SW 1271 (cell line): ENCODE measurements at places on chromosomes 12 and 14.

DNA sequence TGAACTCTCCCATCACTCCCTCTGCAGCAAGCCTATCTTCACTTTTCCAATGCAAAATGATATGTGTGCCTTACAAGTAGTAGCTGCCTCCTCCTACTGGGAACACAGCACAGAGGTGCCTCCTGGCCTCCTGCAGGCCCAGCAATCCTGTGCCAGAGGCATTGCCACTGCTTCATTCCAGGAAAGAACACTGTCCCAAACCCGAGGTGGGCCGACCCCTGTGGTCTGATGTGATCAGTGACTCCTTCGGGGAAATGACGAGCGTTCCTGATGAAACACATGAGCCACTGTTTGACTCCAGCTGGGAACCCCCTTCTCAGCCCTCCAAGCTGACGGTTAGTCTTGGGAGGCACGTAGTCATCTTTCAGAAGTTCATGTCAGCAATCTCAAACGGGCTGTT is 19.5 kb downstream of the PSMC1 start:
- no peak for DNase-seq

DNA sequence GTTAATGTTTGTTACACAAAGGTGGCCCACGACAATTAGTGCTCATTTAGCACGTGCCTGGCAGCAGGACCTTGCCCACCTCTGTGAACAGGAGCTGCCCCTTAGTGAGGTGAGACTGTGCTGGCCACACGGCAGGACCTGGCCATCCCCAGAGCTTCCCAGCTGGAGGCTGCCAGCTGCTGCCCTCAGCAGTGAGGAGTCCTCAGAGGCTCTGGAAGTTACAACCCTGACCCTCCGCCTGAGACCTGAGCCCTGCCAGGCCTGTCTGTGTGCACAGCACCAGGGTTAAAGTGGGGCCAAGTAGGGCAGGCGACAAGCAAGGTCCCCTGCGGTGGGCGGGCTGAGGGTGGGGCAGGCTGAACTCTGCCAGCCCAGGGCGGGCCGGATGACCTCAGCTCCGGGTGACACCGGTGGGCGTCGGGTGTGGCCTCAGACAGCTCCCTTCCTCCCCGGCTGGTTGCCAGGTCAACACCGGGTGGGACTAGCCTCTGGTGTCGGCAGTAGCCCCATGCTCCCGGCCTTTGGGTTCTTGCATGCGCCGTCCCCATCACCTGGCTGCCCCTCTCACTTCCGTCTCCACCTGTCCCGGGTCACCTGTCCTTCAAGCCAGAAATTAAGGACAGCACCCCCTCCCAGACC is 9.2 kb upstream of the LBHD2 start:
- no peak for DNase-seq

- no peak for DNase-seq
Observed at GRCh38 chr14:20472536-20473169, 3.4 kb downstream of the PNP start.

DNA sequence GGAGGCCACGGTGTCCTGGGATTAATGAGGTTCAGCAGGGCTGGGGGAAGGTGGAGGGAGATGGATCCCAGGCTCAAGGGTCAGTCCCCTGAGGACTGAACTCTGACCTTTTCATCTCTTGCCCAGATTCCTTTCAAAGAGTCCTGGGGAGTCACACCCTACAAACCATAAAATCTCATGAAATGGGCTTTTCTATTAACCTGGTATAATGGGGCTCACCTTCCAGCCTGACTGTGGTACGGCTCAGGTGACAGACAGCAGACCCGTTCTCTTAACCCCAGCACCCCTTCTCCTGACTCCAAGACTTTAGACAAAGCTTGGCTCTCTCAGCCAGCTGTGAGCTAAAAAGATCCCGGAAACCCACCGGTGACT is 268.2 kb downstream of the ADGRD1 start:
- no peak for DNase-seq

- no peak for DNase-seq
Observed at GRCh38 chr14:50023671-50024490, 92.5 kb downstream of the VCPKMT start.

- no peak for DNase-seq
Observed at GRCh38 chr12:84804691-84805473, 107.7 kb downstream of the SLC6A15 start.

GRCh38 chr14:51138404-51139103 is 43.6 kb upstream of the TRIM9 start:
- DNase-seq: no peak

- DNase-seq: no peak
Observed at GRCh38 chr14:65153101-65153500, 50.8 kb upstream of the MAX start.

- DNase-seq: no peak
Observed at GRCh38 chr12:123061441-123062205, 81.1 kb downstream of the ARL6IP4 start.

DNA sequence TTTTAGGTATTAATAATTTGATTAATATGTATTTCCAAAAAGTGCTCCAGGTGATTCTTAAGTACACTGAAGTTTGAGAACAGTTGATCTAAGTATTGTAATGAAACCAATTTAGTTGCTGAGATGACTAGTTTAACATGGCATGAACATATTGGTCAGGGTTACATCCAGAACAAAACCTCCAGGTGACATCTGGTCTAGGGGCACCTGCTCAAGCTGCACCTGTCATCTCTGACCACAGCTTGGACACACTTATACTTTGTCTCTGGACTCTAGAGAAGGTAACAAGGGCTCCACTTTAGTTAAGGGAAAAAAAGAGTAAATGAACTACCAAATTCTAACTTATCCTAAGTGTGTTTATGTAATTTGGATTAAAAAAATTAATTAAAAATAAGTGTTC is 8.1 kb downstream of the ARID2 start:
- DNase-seq: no peak

DNA sequence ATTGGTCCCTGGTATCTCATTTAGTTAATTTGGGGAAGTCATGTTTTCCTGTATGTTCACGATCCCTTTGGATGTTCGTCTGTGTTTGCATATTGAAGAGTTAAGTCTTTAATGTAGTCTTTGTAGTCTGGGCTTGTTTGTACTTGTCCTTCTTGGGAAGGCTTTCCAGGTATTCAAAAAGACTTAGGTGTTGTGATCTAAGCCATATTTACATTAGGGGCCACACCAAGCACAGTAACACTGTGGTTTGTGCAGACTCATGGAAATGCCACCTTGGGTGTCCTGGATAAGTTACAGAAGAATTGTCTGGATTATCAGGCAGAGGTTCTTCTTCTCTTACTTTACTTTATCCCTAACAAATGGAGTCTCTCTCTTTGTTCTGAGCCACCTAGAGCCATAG is 380.3 kb downstream of the CCER1 start:
- no peak for DNase-seq
